Left lobe of liver (tissue), 2 donors: ENCODE measurements at places on chromosomes 3 and 15. TPM values are rescaled to one million over a fixed set of nuclear protein-coding genes. Genes with fewer than 3 reads are reported as not detected.

The ACSBG1 gene
- total RNA-seq, result not detected

The TRIM42 gene
- not detected for total RNA-seq

The LRRN1 gene
- total RNA-seq, result 0.28 TPM

The COL6A5 gene
- not detected for total RNA-seq

The MUC13 gene
- 0.50 TPM for total RNA-seq

The PARP14 gene
- 37.5 TPM for total RNA-seq

The CFAP20DC gene
- total RNA-seq, result 1.2 TPM

The LRRC31 gene
- 1.7 TPM for total RNA-seq

The IQCF5 gene
- not detected for total RNA-seq

The TIMP4 gene
- total RNA-seq, result 0.53 TPM
